ENCODE measurements at places on chromosomes 2 and 18.

DNA sequence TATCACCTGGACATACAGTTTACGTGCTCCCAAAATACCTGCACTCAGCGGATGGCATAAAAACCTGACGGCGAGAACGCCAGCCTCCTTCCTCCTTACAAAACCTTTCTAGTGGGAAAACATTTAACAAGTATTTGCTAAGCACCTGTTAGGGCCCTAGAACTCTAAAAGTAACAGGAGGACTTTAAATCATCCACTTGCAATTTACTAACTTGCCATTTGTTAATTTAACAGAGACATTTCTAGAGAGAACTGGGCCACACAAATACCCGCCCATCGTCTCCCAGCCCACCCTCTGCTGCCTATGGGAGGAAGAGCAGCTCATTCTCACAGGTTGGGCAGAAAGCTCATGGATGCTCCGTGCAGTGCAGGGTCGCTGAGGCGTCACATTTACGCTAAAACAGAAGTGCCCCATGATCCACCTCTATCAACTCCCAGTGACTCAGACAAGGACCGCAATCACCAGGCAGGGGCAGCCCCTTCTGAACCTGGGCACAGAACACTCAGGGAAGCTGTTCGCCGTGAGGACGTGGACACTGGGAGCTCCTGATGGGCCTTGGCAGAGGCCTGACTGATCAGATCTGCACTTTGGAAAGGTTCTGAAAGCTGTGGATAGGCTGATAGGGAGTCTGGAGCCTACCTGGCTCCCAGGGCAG, 106.9 kb downstream of the HDAC4 start:
- DNase-seq = no peak

DNA sequence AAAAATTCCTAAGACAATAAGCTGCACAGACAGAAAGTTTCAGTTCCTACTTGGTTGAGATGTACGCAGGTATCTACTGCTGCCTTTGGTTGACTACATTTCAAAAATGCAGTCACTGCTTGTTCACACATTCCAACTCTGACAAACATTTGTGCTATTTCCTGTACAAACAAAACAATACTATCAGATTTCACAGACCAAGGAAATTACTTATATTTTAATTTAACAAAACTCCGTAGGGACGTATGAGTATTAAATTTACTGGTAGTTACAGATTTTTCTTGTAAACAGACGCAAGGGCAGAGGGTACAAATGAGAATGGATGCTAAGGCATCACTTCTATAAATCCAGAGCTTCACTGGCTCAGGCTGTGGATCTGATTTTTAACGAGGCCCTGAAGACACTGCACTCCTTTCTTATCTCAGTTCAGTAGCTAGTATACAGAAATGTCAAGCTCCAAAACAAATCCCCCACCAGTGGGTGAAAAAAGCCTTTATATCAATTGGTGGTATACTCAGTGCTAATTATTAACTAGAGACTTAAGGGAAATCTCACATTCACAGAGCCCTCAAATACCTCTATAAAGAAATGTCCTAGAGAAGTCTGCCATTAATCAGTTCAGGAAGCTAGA, 31.7 kb upstream of the TTC32 start:
- peak; percentile 3 for DNase-seq

GRCh38 chr18:68426731-68427315, 288.1 kb downstream of the TMX3 start:
- no peak for DNase-seq

GRCh38 chr2:164146441-164146840, 410.6 kb upstream of the FIGN start:
- DNase-seq = no peak

DNA sequence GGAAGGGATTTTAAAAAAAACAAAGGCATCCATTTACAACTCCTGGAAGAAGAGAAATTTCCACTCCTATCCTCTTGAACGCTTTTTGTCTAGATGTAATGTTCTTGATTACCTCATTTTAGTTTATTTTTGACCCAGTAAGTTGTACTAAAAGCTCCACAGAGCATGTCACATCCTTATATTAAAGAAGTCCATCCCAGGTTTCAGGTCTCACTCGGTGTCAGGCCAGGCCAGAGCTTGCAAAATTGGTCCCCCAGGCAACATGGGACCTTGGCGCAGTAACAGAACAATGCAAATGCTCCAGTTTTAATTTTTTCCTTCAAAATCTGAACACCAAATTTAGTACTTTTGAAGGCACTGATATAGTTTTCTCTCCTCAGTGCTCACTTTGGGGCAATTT, 218.4 kb upstream of the REV1 start:
- DNase-seq = peak; percentile 53

- no peak for DNase-seq
Observed at GRCh38 chr2:205161156-205161839, 521.0 kb upstream of the NRP2 start.

- DNase-seq = peak; percentile 57
Observed at GRCh38 chr2:71064110-71064611, 4.3 kb upstream of the NAGK start.

DNA sequence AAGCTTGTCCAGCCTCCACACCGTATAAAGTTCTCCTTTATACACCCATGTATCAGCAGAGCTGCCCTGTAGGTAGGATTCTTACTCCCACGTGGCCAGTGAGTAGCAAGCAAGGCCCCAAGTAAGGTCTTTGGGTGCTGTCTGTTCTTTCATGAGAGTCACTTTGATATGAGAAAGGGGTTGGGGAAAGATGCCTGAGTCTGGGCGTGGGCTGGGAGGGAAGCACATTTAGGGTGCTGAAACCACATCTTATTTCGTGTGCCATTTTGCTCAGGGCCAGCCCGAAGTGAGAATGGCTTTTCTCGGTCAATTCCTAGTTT, 436 bp upstream of the ITPRIPL1 start:
- DNase-seq = no peak

DNA sequence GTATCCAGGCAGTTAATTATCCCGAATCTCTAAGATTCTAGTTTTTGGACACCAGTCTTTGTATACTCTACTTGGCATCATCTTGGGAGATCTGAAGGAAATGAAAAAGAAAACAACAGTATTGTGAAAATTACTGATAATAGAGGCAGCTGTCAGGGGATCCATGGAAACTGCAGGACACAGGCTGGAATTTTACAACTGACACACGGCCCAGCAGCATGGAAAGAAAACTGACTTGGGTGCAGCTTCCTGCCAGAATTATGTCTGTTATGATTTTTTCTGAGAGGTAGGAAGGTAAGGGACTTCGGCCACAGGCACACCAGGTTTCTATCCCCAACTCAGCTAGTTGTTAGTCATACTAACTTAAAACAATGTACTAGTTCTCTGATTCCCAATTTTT, 57.7 kb upstream of the ERBB4 start:
- DNase-seq = no peak

DNA sequence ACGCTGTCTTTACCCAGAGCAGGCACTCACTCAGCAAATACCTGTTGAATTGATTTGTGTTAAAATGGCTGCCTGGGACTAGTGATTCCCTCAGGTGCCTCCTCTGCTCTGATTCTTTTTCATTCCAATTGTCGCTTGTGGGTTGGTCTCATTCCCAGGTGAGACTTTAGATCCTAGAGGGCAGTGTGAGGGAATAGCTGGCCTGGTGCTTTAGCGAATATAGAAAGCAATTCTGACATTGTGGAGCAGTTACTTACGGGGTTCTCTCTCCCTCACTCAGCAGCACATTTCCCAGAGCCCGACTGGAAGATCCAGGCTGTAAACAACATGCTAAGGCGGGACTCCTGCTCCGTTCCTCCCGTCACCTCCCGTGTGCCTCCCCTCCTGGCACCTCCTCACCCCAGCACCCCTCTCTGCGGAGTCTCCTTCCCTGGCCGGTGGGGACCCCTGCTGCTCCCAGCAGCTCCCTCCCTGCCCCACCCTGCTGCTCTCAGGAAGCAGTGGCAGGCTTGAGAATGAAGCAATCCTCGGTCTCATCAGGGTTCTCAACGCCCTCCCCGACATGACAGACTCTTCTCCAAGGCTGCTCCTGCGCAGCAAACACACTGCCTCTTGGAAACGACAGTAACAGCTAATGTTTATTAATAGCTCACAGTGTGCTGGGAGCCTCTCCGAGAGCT, 26.9 kb downstream of the CELF4 start:
- no peak for DNase-seq

DNA sequence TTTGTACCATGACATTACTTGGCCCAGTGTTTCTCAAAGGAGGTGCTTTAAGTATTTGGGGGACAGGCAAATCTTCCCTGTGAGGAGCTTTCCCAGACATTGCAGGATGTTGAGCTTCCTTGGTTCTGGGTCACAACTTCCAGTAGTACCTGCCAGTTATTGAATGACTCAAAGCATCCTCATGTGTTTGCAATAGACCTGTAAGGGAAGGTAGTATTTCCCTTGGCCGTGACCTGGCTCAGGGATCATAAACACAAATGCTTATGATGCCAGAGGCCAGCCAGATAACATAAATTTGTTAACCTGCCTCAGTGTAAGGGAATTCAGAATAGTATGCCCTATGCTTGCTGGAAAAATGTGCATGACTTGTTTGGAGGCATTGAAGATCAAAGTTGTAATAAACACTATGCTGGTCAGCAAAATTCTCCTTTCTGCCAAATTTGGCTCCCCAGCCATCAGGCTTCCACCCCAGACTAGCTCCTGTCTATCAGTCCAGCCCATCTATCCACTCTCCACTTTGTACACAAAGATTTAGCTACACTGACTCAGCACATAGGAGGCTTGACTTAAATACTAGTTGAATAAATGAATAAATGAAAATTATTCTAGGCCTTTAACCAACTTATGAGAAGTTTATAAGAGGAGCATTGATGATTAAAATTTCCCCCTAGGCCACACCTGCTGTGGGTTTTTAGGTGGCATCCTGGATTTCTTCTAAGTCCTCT, 102.0 kb upstream of the EFEMP1 start:
- DNase-seq = no peak

GRCh38 chr18:79786304-79786703, 11.4 kb upstream of the KCNG2 start:
- no peak for DNase-seq

GRCh38 chr18:47985866-47986265, 55.4 kb upstream of the SMAD2 start:
- DNase-seq = no peak

DNA sequence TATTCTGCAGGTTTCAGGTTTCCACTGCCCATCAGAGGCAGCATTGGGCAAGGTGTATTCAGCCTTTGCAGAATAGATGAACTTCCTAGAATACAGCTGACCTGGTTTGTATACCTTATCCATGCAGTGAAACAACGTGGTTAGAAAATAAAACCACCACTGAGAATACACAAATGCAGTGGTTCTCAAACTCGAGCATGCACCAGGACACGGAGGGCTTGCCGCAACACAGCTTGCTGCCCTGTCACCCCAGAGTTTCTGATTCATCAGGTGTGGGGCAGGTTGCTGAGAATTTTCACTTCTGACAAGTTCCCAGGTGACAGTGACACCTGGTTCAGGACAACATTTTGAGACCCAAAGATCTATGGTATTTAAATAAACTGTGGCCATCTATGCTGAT, 23.4 kb upstream of the C1D start:
- no peak for DNase-seq

- no peak for DNase-seq
Observed at GRCh38 chr2:239269173-239269885, 131.5 kb downstream of the HDAC4 start.

GRCh38 chr18:65706646-65707045, 44.2 kb upstream of the CDH7 start:
- no peak for DNase-seq

- no peak for DNase-seq
Observed at GRCh38 chr18:27582760-27583412, 397.8 kb upstream of the CHST9 start.

DNA sequence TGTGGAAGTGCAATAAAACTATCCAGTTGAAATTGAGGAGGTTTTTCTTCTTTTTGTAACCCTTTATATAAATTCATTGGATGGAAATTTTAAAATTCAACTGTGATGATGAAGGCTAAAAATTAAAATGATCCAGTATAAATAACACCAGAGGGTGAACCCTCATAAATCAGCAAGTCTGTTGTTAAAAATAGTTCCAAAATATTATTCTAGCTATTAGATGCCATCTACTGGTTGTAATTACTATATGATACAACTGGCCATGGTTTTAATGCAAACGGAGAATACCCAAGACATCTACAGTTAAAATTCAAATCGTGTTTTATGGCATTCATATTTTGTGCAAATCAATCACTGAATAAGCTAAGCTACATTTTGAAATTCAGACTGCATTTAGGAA, 53.8 kb downstream of the TMEM200C start:
- no peak for DNase-seq

DNA sequence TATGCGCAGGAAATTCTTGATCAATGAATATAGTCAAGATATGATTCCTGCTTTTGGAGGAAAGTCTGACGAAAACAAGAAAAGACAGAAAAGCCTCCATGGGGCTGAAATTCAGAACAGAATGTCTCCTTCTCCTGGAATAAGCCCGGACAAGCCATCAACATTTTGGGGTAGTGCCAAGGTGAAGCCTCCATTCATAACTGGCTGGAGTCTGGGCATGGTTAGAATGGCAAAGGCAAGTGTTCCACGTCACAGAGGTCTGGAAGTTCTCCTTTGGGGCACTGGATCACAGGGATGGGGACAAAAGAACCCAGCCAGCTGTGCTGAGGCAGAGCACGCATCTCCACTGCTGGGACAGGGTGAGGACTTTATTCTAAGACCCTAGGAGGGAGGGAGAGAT, 505.7 kb downstream of the CMPK2 start:
- DNase-seq = peak; percentile 17

- no peak for DNase-seq
Observed at GRCh38 chr2:29479401-29479800, 364.2 kb downstream of the CLIP4 start.

DNA sequence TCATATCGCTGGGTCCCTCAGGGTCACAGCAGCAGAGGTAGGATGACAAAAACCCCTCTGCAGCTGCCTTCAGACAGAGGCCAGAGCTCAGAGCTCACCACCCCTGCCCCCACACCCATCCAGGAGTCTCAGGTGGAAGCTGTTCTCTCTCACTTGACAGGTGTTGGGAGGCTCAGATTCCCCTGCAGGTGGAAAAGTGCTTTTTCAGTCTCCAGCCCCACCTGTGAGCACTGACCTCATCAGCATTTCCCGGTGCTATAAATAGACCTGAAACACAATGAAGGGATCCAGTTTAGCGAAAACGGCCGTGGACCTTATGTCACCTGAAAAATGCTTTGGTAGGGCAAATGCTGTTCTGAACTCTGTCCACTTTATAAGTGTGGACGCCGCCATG, 254.9 kb downstream of the NDUFA10 start:
- DNase-seq = peak; percentile 44

- no peak for DNase-seq
Observed at GRCh38 chr18:52468496-52468895, 128.5 kb downstream of the DCC start.

GRCh38 chr2:134610871-134611270, 107.9 kb downstream of the TMEM163 start:
- no peak for DNase-seq

DNA sequence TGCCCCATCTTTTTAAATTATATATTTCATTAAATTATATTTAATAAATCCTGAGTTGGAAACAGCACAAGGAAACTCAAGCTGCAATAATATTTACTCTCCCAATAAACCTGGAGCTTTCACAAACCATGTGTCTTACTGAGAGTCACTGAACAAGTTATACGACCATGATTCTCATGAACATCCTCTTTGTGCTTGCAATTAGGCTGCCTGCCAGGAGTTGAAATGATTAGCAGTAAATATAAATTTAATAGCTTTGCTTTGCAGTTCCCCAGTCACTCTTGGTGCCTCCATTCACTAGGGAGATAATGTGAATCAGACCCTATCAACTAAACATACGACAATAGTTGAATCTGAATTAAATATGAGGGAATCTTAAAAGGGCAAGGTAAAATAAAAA, 905.1 kb downstream of the NRXN1 start:
- peak; percentile 53 for DNase-seq
